ENCODE measurements at places on chromosomes 7 and 10.

GRCh38 chr7:116530107-116530820, 5.4 kb downstream of the CAV1 start:
- no peak for DNase-seq

GRCh38 chr7:7766671-7767070, 48.3 kb upstream of the RPA3 start:
- no peak for DNase-seq

- no peak for DNase-seq
These were observed 40.3 kb downstream of the COL13A1 start for GRCh38 chr10:69842020-69842419.

DNA sequence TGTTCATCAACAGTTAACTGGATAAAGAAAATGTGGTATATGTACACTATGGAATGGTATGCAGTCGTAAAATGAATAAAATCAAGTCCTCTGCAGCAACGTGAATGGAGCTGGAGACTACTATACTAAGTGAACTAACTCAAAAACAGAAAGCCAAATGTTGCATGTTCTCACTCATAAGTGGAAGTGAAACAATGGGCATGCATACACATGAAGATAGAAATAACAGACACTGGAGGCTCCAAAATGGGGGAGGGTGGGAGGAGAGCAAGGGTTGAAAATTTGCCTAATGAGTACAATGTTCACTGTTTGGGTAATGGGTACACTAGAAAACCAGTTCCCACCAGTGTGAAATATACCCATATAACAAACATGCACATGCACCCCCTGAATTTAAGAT, 179.5 kb downstream of the ZWINT start:
- DNase-seq: no peak

DNA sequence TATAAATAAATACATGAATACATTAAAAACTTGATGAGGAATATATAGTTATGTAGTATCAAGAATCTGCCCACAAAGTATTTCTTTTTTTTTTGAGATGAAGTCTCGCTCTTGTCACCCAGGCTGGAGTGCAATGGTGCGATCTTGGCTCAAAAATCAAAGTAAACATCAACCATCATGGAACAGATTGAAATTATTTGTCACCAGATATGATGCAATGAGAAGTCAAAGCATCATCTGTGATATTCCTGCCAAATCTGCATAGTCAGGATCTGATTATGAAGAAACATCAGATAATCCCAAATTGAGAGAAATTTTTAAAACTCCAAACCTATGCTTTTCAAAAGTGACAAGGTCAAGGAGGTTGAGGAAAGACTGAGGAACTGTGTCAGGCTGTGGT, 5.1 kb upstream of the CYP2C18 start:
- DNase-seq: no peak

GRCh38 chr10:51001587-51001986, 72.7 kb upstream of the PRKG1 start:
- DNase-seq: no peak

- no peak for DNase-seq
These were observed 490 bp downstream of the KIN start for GRCh38 chr10:7787150-7787856.

DNA sequence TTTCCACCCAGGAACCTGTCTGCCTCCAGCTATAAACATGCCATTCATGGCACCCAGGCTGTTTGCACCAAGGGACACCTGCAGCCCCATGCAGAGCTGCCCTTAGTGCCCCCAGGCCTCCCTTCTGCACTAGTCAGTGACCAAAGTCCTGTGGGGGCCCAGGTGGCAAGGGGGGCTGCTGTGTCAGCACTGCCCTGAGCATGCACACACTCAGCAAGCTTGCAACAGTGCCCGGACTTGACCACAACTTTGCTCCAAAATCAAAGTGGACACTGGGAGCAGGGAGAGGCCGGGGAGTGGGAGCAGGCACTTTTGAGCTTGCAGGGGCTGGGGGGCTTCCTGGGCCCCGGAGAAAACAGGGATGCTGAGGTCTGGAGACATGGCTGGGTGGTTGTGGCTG, 192.9 kb upstream of the MBL2 start:
- DNase-seq: no peak

- no peak for DNase-seq
These were observed 5.4 kb upstream of the HSPB1 start for GRCh38 chr7:76296743-76297740.

GRCh38 chr10:133325440-133326222, 11.1 kb downstream of the CALY start:
- no peak for DNase-seq

DNA sequence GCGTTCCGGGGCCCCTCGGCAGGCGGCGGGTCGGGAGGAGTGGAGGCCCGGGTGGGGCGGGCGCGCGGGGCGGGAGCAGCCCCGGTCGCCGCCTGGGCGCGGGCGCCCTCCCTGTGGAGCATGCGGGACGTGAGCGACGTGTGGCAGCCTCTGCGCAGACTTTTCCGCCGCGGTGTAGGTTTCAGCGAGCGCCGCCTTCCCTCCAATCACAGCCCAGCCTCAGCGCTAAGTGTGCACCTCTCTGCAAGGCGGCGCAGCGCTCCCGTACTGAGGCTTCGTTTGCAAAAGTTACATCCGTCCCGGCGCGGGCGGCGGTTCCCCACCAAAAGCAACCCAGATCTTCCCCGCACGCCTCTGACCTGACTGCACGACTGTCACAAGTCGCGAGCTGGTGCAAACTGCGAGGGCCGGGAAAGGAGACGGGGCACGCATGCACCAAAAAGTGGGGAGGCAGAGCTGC, 1.2 kb upstream of the PFKFB3 start:
- peak; percentile 82 for DNase-seq

DNA sequence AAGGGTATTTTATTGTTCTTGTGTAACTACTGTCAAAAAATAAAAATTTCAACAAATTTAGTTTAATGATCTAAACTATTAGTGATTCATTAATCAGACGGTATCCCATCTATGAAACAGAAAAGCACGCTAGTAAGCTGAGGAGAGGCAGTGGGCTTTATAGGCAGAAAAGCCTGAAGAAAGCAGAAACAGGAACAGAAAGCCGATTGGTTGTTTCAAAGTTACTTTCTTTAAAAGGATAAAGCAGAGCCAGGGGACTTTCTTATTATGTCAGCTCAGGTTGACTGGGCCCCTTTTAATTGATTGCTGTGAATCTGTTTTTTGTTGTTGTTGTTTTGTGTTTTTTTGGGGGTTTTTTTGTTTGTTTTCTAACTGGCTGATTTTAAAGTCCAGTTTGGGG, 105.5 kb downstream of the TES start:
- no peak for DNase-seq

GRCh38 chr7:112422842-112423496, 27.3 kb upstream of the IFRD1 start:
- peak; percentile 44 for DNase-seq

DNA sequence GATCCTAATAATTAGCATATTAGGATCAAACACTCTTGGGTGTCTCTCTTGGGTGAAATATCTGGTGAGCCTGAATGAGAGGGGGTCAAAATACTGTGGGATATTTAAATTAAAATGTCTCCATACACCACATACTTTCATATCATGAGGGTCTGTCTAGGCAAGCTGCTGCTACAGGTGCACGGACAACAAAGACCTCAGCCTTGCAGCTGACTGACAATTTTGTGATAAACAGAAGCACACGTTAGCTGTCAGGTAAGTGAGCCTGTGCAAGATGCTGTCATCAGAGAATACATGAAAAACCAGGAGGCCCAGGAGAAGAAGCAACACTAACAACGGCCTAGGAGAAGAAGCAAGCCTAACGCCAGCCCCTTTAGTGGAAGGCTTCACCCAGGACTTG, 247.5 kb downstream of the ADARB2 start:
- DNase-seq: no peak
